CD4-positive, alpha-beta T cell treated with Interleukin-6 at 100 ng/mL for 8 hours (primary cell): ENCODE measurements at places on chromosomes 11 and 22.
A peak's percentile ranks its signal among the peaks of the same experiment; 100 is the strongest.

GRCh38 chr11:61106296-61106695 is 4.0 kb downstream of the CD5 start:
- no peak for DNase-seq

DNA sequence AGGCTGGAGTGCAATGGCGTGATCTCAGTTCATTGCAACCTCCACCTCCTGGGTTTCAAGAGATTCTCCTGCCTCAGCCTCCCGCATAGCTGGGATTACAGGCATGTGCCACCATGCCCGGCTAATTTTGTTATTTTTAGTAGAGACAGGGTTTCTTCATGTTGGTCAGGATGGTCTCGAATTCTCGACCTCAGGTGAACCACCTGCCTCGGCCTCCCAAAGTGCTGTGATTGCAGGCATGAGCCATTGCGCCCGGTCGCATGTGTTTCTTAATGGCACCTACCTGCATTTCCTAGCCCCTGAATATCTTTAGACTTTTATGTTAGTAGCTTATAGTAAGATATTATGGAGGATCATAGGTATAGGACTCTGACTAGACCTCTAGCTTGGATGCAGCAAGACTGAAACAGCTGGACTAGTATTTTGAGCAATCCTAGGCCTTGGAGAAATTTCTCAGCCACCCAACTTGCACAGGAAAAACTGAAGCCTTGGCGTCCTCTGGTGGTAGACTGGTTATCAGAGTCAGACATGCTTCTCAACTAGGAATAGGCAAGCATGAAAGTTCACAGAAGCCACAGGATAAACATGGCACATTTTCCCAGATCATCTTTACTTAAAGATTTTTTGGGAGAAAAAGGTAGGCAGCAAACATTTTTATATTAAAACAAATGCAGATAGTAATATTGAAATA is 22.7 kb upstream of the C1QTNF4 start:
- DNase-seq = no peak

DNA sequence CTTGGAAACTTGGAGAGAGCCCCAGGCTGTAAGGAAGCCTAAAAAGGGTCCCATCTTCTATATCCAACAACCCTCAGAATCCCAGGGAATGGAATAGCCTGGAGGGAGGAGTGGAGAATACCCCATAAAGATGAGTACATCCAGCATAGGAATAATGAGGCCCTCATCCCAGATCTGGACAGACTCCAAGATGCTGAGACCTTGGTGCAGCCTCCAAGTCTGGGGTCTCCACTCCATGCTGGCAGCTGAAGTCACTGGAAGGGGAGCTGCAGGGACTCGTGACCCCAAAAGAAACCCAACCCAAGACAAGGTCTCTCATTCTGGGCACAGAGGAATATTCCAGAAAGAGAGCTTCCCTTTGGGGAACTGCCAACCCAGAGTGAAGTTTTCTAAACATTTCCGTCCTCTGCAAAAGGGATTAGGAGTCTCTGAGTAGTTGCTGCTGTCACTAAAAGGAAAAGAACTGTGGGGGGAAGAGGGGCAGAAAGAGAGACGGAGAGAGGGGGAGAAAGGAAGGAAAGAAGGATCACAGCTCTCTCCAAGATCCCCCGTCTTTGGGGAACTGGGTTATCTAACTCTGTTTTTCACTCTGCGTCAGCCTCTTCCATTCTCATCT is 589 bp downstream of the SCGB1A1 start:
- DNase-seq = no peak

- DNase-seq = no peak
Measured at GRCh38 chr11:69437001-69437875, 44.2 kb upstream of the LINC01488 start.

GRCh38 chr11:64447831-64448598 is 89.1 kb downstream of the RPS6KA4 start:
- no peak for DNase-seq

GRCh38 chr11:122853971-122854446 is 15.7 kb downstream of the CRTAM start:
- DNase-seq = peak; percentile 66
